ENCODE measurements at places on chromosomes 7 and 10.

DNA sequence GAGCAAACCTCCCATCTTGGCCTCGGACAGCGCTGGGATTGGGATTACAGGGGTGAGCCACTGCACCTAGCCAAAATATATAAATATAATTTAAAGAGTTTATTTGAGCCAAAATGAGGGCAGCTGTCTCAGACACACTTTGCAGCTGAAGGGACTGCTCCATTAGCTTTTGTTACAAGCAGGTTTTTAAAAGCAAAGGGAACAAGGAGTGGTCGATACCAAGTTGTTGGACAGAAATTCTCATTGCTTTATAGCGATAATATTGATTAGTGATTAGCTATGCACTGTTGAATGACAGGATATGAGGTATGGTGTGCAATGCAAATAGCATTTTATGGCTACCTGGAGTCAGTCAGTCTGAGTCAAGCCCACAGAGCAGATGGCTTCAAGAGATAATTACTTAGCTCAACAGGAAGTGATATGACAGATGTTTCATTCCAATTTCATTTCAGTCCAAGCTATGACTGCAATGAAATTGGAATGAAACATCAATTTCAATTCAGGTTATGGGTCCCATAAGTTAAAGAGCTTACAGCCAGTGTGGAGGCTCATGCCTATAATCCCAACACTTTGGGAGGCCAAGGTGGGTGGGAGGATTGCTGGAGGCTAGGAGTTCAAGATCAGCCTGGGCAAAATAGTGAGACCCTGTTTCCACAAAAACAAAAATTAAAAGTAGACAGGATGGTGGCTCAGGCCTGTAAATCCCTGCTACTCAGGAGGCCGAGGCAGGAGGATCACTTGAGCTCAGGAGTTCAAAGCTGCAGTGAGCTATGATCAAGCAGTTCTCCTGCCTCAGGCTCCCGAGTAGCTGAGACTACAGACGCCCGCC is 23.1 kb downstream of the TYW1 start:
- peak; percentile 42 for DNase-seq

DNA sequence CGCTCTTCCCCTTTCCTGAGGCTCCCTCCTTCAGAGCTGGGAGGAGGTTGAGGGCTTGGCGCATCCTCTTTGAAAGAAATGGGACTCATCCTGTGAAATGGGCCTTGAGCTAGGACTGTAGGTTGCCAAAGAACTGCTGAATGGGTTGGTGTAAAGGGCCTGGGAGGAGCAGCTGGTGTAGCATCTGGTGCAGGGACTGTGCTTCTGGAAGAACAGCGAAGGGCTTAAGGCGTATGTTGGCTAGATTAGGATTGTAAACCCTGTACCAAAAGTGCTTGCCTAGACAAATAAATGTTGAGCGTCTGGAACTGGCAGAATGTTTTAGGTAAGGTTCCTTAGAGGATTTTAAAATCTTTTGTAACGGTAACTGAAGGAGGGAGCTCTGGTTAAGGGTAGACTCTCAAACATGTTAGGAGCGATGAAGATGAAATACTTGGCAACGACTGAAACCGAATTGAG is 563 bp downstream of the STAM start:
- DNase-seq, result no peak

DNA sequence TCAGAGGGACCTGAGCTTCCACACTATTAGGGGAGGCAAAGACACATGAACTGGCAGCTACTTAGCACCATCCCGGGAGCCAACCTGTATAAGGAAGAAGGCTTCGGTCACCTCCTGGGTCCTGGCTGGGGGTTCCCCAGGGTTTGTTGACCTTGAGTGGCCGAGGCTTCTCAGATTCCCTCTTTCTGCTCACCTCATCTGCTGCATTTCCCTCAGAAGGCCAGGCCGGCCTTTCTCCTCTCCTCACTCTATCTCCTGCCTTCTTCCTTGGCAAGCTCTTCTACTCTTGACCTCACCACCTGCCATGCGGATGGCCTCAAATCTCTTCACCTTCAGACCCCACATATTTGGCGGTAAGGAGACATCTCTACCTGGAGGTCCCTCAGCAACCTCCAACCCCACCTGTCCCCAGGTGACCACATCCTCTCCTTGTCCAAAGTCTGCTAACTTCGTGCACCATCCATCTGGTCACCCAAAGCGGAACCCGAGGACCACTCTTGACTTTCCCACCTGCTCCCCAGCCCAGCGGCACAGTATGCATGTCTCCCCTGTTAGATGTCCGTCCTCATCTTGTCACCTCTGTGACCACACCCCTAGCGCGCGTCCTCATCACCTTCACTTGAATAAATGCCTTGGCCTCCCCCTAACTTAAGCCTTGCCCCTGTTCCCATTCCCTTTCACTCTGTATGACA is 133.8 kb upstream of the UNC5B start:
- no peak for DNase-seq

DNA sequence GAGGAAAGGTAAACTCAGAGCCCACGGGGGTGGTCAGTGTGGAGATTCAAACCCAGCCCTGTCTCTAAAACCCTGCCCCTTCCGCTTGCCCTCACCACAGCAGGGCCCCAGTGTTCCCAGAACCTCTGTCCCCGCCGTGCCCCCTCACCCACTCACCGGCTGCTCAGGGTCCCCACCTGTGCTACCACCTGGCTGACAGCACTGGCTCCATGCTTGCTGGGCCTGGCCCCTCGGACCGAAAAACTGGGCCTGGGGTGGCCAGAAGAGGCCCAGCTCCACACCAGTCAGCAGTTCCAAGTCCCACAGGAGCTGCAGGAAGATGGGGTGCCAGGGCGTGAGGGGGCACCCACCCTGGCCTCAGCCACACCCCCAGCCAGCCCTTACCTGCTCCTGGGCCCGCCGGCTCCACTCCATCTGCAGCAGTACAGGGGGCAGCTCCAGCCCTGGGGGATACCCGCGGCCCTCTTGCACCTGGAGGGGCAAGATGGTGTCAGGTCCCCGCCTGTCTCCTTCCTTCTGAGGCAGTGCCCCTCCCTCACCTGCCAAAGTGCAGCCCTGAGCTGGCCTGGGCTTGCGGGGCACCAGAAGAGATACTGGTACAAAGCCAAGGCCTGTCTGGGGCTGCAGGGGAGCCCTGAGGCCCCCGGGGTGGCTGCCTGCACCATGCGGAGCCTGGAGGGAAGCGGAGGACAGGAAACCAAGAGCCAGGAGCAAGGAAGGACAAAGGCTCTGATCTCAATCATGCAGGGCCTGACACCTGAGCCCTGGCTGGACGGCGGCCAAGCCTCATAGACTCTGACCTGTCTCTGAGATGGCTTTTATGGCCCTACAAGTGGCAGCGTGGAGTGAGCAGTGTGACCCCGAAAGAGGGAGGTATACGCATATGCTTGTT is 11.7 kb downstream of the ATP6V1F start:
- DNase-seq, result no peak

DNA sequence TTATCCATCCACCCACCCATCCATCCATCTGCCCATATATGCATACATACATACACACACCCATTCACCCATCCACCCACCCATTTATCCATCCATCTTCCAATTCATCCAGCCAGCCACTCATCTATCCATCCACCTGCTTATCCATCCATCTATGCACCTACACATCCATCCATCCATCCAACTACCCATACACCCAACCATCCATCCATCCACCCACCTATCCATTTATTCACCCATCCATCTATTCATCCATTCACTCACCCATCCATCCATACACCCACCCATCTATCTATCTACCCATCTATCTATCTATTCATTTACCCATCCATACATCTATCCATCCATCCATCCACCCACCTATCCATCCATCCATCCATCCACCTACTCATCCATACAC is 17.3 kb downstream of the TMEM72 start:
- no peak for DNase-seq

- DNase-seq, result no peak
These were observed 299.0 kb upstream of the FZD1 start for GRCh38 chr7:90965211-90965610.

GRCh38 chr10:17031637-17032635 is 97.7 kb downstream of the CUBN start:
- no peak for DNase-seq

DNA sequence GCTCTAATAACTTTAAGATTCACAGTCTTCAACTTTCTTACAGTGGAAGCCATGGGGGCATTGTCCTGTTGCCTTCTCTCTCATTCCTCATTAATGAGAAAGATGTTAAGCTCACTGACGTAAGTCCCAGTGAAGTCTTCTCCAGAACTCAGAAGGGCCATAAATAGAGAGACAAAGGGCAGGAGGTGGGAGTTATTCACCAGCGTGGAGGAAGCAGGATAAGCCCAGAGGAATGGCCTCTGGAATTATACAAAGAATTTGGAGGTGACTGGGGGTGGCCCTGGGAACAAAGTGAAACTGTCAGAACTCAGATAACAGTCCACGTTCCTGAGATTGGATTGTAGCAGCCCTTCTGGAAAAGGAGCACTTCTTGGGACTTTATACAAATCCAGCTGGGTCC is 52.4 kb downstream of the SORBS1 start:
- no peak for DNase-seq

- DNase-seq, result no peak
These were observed 68.8 kb downstream of the CSTF2T start for GRCh38 chr10:51630640-51631005.

GRCh38 chr10:97631098-97631497 is 2.2 kb downstream of the MORN4 start:
- no peak for DNase-seq

GRCh38 chr10:77116904-77117303 is 520.7 kb downstream of the KCNMA1 start:
- no peak for DNase-seq

- peak; percentile 23 for DNase-seq
These were observed 770.6 kb downstream of the CCSER2 start for GRCh38 chr10:85098835-85099521.

DNA sequence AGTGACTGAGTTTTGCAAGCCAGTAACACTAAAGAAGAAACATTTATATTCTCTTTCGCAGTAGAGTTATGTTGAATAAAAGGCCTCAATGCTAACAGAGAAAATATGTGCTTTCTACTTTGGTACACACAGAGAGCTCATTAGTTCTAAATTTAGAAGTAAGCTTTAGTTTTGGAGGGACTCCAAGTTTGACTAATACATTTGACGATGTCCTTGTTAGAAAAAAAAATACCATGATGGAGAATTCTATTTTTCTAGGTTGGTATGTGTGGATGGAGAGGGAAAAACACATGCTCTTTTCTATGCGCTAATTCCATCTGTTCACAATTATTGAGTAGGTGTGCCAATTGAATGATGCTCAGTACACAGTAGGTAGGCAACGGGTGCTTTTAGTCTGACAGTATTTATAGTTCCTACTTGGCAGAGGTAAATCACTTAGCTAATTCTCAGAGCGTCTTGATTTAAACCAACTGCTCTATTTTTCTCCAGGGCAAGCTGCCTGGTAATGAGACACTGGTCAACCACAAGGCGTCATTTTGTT is 327.2 kb upstream of the AKR1E2 start:
- DNase-seq, result peak; percentile 33

GRCh38 chr10:23190872-23191763 is 994 bp upstream of the PTF1A start:
- no peak for DNase-seq

DNA sequence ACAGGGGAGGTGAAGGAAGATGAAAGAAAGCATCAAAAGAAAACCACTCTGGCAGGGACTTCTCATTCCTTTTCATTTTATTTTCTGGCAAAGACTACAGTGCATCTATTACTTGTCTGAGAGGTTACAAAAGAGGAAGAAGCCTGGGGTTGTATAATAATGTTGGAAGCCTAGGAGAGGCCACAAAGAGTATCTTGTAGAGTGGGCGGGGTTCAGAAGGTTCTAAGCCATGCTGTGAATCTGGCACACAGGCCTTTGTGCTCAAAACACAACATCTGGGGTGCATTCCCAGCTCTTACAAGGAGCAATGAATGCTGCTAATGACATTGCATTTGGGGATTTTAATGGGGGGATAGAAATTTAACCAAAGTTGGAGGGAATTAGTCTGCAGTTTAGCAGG is 49.4 kb downstream of the MRPL32 start:
- DNase-seq, result no peak

GRCh38 chr7:34062826-34063225 is 157.5 kb downstream of the BMPER start:
- no peak for DNase-seq

DNA sequence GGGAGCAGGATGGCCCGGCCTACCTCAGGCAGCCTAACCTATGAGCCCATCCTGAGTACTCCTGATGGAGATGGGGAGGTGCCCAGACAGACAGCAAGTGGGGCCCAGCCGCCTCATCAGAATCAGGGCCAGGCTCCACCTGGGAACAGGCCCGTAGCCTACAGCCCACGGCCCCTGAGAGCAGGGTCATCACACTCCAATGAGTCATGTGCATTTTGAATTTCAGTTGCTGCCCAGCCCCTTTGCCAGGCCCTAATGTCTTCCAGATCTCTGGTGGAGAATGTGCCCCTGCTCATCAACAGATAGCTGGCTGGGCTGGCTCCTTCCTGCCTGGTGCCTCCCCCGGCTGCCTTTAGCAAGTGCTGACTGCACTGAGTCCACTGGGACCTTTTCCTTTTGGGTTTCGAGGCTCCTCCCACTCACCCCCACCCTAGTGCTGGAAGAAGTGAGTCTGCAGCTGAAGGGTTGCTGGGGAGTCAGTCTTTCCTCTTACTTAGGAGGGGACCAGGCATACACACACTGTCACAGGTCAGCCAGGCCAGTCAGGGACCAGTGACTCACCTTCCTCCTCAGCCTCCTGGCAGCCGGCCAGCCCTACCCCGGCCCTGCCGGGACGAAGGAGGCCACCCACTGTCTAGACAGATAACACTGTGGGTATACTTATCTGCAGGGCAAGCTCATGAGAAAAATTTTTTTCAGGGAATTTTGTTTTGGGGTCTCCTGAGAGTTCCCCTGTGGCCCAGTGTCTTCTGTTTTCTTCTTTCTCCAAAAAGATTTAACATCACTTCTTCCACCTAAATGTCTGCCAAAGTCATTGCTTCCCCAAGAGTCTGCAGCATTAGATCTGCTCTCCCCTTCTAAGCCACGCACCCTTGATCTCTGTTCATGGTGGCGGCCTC is 9.1 kb upstream of the ASIC3 start:
- DNase-seq, result peak; percentile 98

- DNase-seq, result no peak
These were observed 51.1 kb downstream of the ADCYAP1R1 start for GRCh38 chr7:31102973-31103850.

GRCh38 chr7:42831718-42832522 is 80.0 kb downstream of the C7orf25 start:
- peak; percentile 28 for DNase-seq

DNA sequence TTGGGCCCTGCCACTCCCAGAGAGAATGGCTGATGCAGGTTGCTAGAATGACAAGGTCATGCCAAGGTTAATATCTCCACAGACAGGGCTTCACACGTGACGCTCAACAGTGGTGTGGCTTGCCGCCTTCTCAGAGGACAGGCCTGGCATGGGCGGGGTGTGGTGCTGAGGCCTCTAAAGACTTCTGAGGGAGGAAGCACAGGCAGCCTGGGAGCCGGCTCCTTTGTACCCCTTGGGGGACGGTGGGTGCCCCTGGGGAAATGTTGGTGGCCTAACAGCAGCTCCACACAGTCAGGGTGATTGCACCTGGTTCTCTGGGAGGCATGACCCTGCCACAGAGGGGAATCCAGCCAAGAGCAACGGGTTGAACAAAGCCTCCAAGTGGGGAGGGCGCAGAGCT is 115.1 kb downstream of the PKD1L1 start:
- no peak for DNase-seq

Data from HT1080 (cell line).